ENCODE measurements at places on chromosomes 5 and 9. TPM values are rescaled to one million over a fixed set of nuclear protein-coding genes. Genes with fewer than 3 reads are reported as not detected.

- no peaks in the 10 kb centered on the region for H3K27me3 ChIP-seq
- peaks cover 3% of the 10 kb centered on the region for H3K4me1 ChIP-seq
- H3K4me3 ChIP-seq: no peak overlapping the region
Observed at GRCh38 chr9:121684381-121685145, 33.1 kb downstream of the DAB2IP start.

Gene GLRA1
- total RNA-seq: not detected

GRCh38 chr9:116350213-116350612, 196.6 kb downstream of the PAPPA start:
- H3K4me3 ChIP-seq: no peak overlapping the region
- peak; percentile 50 for DNase-seq
- no peaks in the 10 kb centered on the region for H3K36me3 ChIP-seq

DNA sequence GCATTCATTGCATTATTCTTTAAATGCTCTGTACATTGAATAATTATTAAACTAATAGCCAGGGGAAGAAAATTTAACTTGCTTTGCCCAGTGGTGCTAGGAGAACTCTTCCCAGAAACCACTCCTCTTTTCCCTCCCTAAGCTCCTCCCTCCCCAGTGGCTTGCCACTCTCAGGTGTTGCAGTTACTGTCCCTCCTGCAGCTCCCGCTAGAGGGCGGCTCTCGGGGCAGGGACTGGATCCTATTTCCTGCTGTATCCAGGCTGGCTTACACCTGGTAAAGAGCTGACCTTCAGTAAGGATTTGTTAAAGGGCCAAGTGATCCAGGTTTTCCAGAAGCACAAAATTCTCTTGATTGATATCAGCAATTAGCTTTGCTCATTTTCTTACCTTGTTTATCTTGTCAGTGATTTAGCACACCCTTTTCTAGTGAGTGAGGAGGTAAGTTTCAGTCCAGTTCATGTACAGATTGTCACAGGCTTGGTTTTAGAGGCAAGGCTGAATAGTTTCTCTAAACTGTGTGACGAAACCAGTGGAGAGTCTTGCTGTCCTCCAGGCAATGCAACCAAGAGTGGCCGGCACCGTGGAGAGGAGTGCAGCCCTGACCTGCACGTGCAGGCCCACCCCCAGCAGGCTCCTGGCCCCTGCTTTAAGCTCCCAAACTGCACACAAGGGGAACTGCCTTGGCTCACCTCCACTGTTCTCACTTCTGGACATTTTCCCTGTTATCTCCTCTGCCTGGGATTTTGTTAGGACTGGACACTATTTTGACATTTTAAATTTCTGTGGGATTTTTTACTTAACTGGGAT, 423.8 kb downstream of the SPOCK1 start:
- peak; percentile 41 for DNase-seq
- no peak overlapping the region for H3K27ac ChIP-seq
- no peaks in the 10 kb centered on the region for H3K27me3 ChIP-seq
- no peak overlapping the region for H3K4me3 ChIP-seq
- H3K36me3 ChIP-seq: no peaks in the 10 kb centered on the region

DNA sequence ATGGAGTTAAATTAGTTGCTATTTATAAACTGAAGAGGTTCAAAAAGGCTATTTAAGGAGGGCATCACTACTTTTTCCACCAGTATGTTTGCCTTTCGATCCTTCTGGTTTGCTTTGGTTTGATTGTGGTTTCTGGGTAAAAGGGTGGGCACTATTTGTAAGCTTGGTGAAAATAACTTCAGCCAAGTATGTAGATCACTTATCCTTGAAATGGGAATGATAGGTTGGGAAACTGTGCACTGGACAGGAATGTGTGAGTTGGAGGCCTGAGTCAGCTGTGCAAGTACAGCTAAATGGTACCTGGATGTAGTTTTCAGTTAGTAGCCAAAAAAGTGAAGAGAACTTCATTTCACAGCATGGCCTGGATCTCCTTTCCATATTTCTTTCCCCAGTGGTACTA, 466.2 kb downstream of the ENC1 start:
- no peak for DNase-seq
- no peak overlapping the region for H3K4me3 ChIP-seq
- no peaks in the 10 kb centered on the region for H3K27me3 ChIP-seq

GRCh38 chr5:16616536-16617273, at the start of gene RETREG1:
TSS of gene RETREG1 (minus strand) at chr5:16616997. CDS start at chr5:16616971, 26 bp downstream.
- no peaks in the 10 kb centered on the region for H3K4me1 ChIP-seq
- DNase-seq: peak; percentile 62
- peaks cover 45% of the 10 kb centered on the region for H3K27me3 ChIP-seq
- H3K27ac ChIP-seq: no peak within 1 kb of the TSS
- no peaks in the 10 kb centered on the region for H3K36me3 ChIP-seq
- peak within 1 kb of the TSS; percentile 93 for H3K4me3 ChIP-seq

DNA sequence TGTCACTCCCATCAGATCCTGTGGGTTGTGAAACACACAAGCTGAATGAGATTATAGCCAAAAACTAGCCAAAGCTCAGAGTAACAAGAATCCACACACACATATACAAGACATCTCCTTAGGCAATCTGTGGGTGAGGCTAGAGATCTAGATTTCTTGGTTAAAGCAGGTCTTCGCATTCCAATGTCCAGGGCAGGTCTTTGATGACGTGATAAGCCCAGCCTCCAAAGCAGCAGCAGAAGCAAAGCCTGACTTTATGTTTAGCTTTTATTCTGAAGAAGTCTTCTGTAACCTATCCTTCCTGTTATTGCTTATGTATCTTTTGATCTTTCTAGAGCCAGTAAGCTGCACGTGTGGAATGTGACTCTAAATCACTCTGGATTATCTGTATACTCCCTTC, 199.1 kb upstream of the SLC30A5 start:
- no peak overlapping the region for H3K27ac ChIP-seq
- peak; percentile 17 for DNase-seq
- H3K4me1 ChIP-seq: no peaks in the 10 kb centered on the region
- no peaks in the 10 kb centered on the region for H3K27me3 ChIP-seq
- H3K4me3 ChIP-seq: no peak overlapping the region

DNA sequence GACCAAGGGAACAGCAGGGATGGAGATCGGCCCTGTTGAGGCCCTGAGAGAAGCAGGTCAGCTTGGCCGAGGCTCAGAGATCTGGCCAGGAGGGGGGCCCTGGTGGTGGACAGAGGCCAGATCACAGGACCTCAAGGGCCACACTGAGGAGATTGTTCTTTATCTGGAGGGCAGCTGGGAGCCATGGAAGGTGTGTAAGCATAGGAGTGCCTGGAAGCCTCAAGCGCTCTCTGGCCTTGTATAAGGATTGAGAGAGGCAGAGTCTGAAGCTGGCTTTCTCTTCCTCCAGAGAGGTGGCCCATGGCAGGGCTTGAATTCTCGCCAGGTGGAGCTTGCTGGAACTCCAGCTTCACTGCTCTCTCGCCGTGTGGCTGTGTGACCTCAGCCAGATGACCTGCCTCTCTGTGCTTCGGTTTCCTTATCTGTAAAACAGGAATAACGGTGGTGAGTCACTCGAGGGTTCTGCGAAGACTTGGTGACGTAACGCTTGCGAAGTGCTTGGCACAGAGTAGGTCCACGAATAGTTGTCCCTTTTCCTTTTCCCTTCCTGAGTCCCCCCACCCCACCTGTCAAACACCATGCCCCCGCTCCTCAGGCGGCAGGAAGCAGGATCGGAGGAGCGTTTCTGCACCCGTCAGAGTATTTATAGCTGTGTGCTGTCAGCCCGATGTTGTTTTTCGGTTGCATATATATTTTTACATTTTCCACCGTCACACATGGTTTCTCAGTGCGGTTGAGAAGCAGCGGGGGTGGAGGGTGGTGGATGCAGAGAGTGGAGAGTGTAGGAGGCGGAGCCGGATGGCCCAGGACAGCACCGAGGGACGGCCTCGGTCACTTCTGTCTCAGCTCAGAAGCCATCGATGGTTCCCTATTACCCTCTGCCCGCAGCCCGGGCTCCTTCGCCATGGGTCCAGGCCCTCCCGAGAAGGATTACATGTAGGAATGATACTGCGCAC, 17.0 kb upstream of the CRB2 start:
- H3K4me3 ChIP-seq: no peak overlapping the region
- peaks cover 34% of the 10 kb centered on the region for H3K4me1 ChIP-seq
- peak; percentile 52 for DNase-seq

- no peak overlapping the region for H3K27ac ChIP-seq
- DNase-seq: no peak
- H3K36me3 ChIP-seq: no peaks in the 10 kb centered on the region
- H3K4me3 ChIP-seq: no peak overlapping the region
Observed at GRCh38 chr5:95369782-95370181, 21.4 kb upstream of the FAM81B start.

GRCh38 chr9:102461156-102461819, 533.8 kb upstream of the CYLC2 start:
- H3K27me3 ChIP-seq: no peaks in the 10 kb centered on the region
- H3K27ac ChIP-seq: no peak overlapping the region
- no peak overlapping the region for H3K4me3 ChIP-seq
- no peak for DNase-seq
- H3K36me3 ChIP-seq: no peaks in the 10 kb centered on the region

GRCh38 chr9:95896580-95896979, 21.1 kb downstream of the ERCC6L2 start:
- no peak for DNase-seq
- no peaks in the 10 kb centered on the region for H3K4me1 ChIP-seq
- H3K27me3 ChIP-seq: no peaks in the 10 kb centered on the region
- no peak overlapping the region for H3K27ac ChIP-seq

DNA sequence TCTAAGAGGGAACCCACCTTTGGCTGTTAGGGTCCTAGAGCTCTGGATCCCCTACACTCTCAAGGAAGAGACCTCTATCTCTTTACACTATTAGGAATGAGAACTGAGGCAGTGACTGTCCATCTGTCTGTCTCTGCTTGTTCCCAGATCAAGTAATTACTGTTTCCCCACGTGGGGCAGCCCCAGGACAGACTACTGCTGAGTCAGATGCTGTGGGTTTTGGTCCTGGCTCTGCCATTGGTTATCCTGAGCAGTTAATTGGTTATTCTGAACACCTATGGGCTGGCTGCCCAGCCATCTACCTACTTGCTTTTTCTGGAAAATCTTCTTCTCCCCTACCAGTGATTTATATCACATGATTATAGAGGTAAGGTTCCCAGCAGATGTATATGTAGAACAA, 33.3 kb downstream of the FBXO10 start:
- no peak overlapping the region for H3K27ac ChIP-seq
- H3K36me3 ChIP-seq: peaks cover under 1% of the 10 kb centered on the region
- H3K4me3 ChIP-seq: no peak overlapping the region
- no peaks in the 10 kb centered on the region for H3K4me1 ChIP-seq
- no peaks in the 10 kb centered on the region for H3K27me3 ChIP-seq
- DNase-seq: no peak

DNA sequence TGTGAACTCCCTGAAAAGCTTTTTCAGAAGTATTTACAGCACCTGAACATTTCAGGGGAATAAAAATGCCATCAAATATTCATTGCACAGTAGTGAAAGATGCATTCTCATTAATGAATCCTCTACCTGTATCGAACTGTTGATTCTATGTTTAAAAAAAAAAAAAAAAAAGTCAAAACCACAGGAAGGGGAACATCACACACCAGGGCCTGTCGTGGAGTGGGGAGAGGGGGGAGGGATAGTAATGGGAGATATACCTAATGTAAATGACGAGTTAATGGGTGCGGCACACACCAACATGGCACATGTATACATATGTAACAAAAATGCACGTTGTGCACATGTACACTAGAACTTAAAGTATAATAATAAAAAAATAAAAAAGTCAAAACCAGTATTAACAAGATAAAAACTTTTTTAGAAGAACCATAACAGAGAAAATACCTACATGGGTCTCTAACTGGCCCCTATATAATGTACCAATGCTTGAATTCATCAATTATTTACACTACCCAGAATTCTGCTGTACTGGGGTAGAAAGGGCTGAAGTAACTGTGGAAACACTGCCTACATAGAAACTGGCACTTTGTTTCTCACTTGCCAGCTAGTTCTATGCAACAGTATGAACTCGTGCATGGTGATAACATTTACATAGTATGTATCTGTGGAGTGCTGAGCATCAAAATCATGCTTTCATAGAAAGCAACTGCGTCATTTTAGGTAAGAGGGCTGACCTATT, 48.9 kb downstream of the GNAQ start:
- DNase-seq: no peak
- no peak overlapping the region for H3K4me3 ChIP-seq
- H3K4me1 ChIP-seq: peaks cover 22% of the 10 kb centered on the region

DNA sequence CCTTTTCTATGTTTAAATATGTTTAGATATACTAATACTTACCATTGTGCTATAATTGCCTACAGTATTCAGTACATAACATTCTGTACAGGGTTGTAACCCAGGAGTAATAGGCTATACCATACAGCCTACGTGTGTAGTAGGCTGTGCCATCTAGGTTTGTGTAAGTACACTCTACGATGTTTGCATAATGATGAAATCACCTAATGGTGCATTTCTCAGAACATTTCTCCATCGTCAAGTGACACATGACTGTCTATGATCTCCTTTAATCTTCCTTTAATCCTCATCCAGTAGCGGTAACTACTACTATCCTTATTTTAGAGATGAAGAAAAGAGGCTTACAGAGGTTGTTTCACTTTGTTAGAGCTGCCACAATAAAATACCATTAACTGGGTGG, 369.2 kb downstream of the PLK2 start:
- H3K27me3 ChIP-seq: no peaks in the 10 kb centered on the region
- no peak for DNase-seq
- H3K4me3 ChIP-seq: no peak overlapping the region
- H3K36me3 ChIP-seq: no peaks in the 10 kb centered on the region

- no peaks in the 10 kb centered on the region for H3K4me1 ChIP-seq
- H3K27ac ChIP-seq: no peak overlapping the region
- H3K27me3 ChIP-seq: no peaks in the 10 kb centered on the region
- DNase-seq: no peak
Observed at GRCh38 chr9:14515571-14516198, 177.5 kb downstream of the ZDHHC21 start.

Gene ADAMTS2
- 8.8 TPM for total RNA-seq

- no peaks in the 10 kb centered on the region for H3K27me3 ChIP-seq
- H3K27ac ChIP-seq: peak overlapping the region; percentile 65
- peak; percentile 74 for DNase-seq
- peaks cover 42% of the 10 kb centered on the region for H3K4me1 ChIP-seq
- H3K36me3 ChIP-seq: no peaks in the 10 kb centered on the region
Observed at GRCh38 chr5:36614657-36615308, 8.4 kb downstream of the SLC1A3 start.

- H3K4me1 ChIP-seq: no peaks in the 10 kb centered on the region
- no peaks in the 10 kb centered on the region for H3K27me3 ChIP-seq
- no peaks in the 10 kb centered on the region for H3K36me3 ChIP-seq
- DNase-seq: no peak
- H3K27ac ChIP-seq: no peak overlapping the region
Observed at GRCh38 chr5:58057324-58057723, 402.6 kb downstream of the PLK2 start.

- H3K36me3 ChIP-seq: no peaks in the 10 kb centered on the region
- H3K27me3 ChIP-seq: no peaks in the 10 kb centered on the region
- H3K4me1 ChIP-seq: no peaks in the 10 kb centered on the region
- no peak overlapping the region for H3K27ac ChIP-seq
Observed at GRCh38 chr9:117343427-117343826, 71.4 kb downstream of the ASTN2 start.

Gene ELOVL7
- 0.42 TPM for total RNA-seq

DNA sequence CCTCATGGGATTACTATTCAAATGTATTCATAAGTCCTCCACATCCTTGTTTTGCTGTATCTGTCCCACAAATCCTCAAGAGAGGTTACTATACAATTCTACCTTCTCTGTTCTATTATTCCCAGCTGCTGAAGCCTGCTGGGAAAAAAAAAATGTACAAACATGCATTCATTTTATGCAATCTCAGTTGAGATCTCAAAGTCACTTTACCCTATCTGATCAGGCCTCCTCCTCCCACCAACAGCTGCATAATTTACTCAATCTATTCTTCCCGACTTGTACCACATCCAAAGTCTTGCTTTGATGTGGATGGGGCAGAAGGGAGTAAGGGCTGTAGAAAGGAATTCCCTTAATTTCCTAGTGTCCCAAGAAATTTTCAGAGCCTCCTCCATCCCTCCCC, 28.6 kb downstream of the PSIP1 start:
- H3K4me3 ChIP-seq: no peak overlapping the region
- H3K27me3 ChIP-seq: no peaks in the 10 kb centered on the region
- no peak overlapping the region for H3K27ac ChIP-seq
- DNase-seq: no peak

Measured in cardiac muscle cell (in vitro differentiated cells and primary cell).